ENCODE measurements at places on chromosomes 6 and 20. TPM values are rescaled to one million over a fixed set of nuclear protein-coding genes. Genes with fewer than 3 reads are reported as not detected.

GRCh38 chr6:30500421-30501355, 11.4 kb downstream of the HLA-E start:
- DNase-seq: no peak

DNA sequence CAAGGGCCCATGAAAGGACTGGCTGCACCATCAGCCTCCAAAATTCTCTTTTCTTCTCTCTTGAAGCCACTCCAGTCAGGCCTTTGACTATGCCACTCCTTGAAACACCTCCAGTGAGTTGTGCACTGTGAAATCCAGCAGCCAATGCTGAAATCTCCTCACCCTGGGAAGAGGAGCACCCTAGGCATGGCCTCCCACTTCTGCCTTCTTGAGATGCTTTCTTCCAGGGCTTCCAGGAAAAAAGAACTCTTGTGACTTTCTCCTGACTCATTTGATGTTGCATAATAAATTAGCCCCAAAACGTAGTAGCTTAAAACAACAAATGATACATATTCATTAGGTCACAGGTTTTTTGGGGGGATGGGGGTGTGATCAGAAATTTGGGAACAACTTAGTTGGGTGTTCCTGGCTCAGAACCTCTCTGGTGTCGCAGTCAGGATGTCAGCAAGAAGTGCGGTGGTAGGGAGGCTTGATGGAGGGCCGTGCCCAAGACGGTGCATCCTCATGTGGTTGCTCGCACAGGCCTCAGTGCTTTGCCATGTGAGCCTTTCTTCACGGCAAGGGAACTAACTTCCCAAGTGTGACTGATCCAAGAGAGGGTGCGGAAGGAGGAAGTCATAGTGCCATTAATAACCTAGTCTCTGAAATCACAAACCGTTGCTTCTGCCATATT, 12.1 kb downstream of the NCR2 start:
- DNase-seq: no peak

- no peak for DNase-seq
Measured at GRCh38 chr6:126341126-126341525, 1.2 kb downstream of the CENPW start.

DNA sequence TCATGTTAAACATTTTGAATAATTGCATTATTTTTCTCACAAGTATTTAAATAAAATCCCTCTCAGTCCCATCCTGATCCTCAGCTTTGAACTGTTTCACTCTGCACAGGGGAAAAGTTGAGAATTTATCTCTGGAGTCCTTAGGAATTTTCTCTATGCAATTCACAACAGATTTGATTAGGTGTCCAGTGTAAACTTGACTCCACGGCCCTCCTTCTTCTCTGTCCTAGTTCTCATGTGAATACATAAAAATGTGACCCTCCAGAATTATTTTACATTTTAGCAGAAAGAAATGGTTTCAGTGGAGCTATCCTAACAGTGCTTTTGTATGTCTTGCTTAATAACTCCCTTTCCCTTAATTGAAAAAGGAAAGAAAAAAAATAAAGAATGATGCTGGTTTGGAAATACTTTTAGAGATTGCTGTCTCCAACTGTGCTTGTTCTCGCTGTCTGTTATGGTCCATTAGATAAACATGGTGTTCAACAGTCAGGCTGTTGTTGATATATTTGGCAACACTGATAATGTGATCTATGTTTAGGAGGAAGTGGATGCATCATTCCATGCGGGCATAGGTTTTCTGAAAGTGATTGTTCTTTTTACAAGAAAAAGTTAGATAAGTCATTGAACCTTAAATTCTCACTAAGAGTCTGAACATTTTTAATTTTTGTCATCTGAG, 599.4 kb upstream of the CITED2 start:
- DNase-seq: no peak

- DNase-seq: no peak
Measured at GRCh38 chr6:149050160-149050559, 267.4 kb upstream of the TAB2 start.

- no peak for DNase-seq
Measured at GRCh38 chr6:17905611-17906592, 81.5 kb downstream of the KIF13A start.

DNA sequence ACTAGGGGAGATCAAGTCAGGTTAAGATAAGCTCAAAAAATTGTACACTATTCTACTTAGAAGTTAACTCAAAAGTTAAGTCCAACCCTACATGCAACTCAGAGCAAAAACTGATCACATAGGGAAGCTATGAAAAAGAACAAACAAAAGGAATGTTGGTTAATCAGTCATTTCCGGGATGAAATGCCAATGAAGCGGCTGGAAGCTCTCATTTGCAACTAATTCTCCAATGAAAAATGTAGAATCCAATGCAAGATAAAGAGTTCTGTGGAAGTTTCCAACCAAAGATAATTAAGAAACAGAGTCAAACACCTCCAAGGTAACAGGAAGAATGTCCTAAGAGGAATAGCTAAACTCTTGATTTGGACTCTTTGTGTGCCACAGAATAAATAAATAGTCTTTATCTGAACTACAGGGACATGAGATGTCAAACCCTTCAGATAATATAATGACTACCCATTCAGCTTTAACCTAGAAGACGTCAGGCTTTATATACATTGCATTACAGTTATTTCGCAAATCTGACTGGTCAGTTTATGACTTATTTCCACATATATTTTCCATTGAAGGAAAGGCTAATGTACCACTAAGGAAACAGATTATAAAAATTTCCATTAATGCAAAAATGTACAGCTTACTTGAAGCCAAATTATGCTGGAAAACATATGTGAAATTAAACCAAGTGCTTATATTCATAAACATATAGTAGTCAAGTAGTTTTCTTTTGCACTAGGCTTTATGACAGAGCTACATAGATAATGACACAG, 48.0 kb upstream of the DST start:
- DNase-seq: no peak

DNA sequence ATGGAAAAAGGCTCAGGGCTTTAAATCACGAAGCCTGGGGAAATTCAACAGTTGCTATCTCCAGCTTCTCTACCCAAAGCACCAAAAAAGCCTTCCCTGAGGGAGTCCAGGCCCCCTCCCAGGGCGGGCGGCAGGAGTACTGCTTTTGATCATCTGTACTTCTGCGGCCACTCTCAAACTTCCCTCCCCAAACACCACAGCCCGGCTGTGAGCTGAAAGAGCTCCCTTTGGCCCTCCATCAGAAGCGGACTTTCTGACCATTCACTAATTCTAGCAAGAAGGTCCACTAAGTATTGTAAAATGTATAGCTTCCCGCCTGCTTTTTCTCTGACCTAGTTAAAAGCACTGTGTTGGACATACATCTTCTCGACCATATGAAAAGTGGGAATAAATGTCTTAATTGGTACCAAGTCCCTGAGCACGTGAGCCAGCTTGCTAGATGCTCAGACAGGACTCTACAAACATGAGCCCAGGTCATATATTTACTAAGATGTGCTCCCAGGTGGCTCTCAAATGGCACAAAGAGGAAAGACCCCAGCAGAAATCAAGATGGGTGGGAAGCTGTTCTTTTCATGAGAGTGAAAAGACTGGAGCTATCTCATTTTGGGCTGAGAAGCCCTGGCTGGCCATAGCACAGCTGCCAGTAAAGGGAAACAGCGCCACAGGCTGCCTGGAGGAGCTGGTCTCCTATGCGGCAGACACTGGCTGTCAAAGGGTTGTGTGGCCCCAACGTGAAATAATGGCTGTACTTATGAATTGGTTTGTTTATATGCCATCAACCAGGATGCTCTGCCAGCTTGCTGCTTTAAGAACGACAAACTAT, 58.6 kb downstream of the GFOD1 start:
- no peak for DNase-seq

DNA sequence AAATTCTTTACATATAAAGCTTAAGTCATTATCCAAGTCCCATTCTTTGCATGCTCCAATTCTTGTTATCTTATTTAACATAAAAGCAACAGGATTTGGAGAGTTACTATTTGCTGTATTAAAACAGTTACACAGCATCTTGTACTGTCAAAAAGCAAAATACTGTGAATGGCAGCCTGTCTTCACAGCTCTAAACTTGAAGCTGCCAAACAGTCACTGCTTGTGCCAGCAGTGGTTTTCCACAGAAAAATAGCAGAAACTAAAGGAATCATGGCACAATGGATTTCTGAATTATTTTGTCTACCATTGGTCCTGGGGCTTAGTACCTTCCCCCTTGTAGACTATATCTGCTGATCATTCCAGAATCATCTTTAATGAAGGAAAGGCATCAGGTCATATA, 107.5 kb downstream of the SESN1 start:
- no peak for DNase-seq

DNA sequence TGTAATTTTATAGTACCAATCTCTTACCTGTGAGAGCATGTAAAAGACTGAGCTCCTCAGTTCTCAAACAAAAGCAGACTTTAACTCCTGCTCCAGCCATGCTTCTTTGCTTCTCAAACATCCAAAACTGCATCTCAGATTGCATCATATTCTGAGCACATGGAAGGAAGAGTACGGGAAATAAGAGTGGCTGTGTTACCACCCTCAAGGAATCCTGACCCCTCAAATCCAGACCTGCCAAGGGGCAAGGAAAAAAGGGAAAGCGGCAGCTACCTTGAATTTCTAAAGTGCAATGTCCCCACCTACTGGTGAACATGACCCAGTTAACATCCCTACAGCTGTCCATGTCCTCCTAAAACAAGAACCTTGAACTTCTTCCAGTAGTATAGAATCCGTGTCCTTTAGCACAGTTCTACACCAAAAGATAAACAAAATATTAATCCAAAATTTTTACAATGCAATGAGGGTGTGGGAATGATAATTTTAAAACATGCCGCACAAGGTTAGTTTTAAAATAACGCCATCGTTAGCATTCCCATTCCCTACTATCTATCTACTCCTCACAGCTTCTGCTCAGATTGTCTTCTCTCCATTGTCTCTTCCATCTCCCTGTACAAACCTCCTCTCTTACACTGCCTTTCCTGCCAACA, 34.1 kb upstream of the HLA-DQB1 start:
- peak; percentile 85 for DNase-seq

- DNase-seq: no peak
Measured at GRCh38 chr6:35967076-35967774, 46.3 kb upstream of the SRPK1 start.

DNA sequence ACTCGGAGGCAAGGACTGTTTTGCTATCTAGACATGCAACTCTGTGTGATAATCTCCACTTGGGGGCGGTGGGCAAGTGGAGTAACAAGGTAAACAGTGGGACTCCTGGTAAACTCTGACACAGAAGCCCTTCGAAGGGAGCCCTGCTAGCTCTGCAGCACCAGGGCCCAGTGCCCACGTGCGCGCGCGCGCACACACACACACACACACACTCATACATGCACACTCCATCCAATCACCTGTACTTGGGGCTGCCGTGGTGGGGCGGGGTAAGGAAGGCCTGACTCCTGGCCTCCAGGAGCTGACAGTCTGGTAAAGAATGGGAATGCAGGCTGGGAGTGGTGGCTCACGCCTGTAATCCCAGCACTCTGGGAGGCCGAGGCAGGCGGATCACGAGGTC, 36.4 kb downstream of the TAF4 start:
- DNase-seq: no peak

RIPOR2 gene
- total RNA-seq: 9.4 TPM

GSTA2 gene
- not detected for total RNA-seq

SYCP2 gene
- 8.5 TPM for total RNA-seq

OR12D3 gene
- not detected for total RNA-seq

OOEP gene
- total RNA-seq: not detected

HSPA12B gene
- total RNA-seq: 6.1 TPM

PBOV1 gene
- total RNA-seq: not detected

NRN1 gene
- 0.45 TPM for total RNA-seq

RUNX2 gene
- total RNA-seq: 5.1 TPM

BCAS4 gene
- total RNA-seq: under 0.01 TPM

CCR6 gene
- total RNA-seq: not detected

ADAM33 gene
- total RNA-seq: 26.8 TPM
